NCI-H1105 (cell line): ENCODE measurements at places on chromosomes 3 and 15.

DNA sequence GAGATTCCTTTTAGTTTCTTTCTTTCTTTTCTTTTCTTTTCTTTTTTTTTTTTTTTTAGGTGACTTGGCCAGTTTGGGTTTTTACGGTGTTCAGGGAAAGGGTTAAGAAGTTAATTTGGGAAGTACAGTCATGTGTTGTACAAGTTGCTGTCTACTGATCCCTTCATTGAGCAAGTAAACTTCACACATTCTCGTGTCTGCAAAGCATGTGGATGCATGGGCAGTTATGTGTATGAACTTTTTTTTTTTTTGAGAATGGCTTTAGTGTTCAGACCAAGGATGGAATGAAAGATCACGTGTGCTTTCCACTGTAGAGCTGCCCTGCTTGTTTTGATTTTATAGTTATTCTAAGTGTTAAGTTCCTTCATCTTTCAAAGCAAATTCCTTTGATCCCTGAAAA, 132.3 kb downstream of the PGPEP1L start:
- DNase-seq: no peak

- no peak for DNase-seq
These were observed 285.5 kb upstream of the CFAP20DC start for GRCh38 chr3:59335338-59335737.

- DNase-seq: no peak
These were observed 31.7 kb downstream of the GPR149 start for GRCh38 chr3:154398084-154398967.

- DNase-seq: no peak
These were observed 234.6 kb upstream of the BHLHE40 start for GRCh38 chr3:4744405-4745234.

DNA sequence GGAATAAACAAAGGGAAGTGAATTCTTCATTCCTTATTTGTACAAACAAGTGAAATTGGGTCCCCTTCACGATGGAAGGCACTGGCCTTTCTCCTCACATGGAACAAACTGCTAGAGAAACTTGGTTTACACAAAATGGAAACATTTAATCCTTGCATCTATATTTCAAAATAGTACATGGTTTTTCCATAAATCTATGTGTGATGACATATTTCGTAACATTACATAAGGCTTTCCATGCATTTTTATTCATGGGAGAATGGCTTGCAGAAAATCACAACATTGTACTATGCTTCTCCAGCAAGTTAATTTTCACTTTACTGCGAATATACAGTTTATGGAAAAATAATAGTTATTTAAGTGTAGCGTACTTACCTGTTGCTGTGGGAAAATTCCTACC, 81.0 kb upstream of the CDIN1 start:
- DNase-seq: no peak

- no peak for DNase-seq
These were observed 273.5 kb downstream of the FAM43A start for GRCh38 chr3:194959217-194959616.

- no peak for DNase-seq
These were observed 66.6 kb downstream of the EOMES start for GRCh38 chr3:27655547-27655946.

GRCh38 chr15:58381697-58382096, 50.1 kb upstream of the LIPC start:
- no peak for DNase-seq

- DNase-seq: no peak
These were observed 197.5 kb upstream of the LYSMD4 start for GRCh38 chr15:99930696-99931095.

- no peak for DNase-seq
These were observed 197.0 kb downstream of the TIGIT start for GRCh38 chr3:114490829-114491228.

- no peak for DNase-seq
These were observed 360.5 kb upstream of the NAALADL2 start for GRCh38 chr3:174498638-174499037.

GRCh38 chr15:98077186-98077585, 116.7 kb downstream of the ARRDC4 start:
- DNase-seq: no peak
